ENCODE measurements at places on chromosomes 7 and 10. TPM values are rescaled to one million over a fixed set of nuclear protein-coding genes. Genes with fewer than 3 reads are reported as not detected.

The PNLIPRP2 gene
- total RNA-seq: not detected

The DNAAF5 gene
- total RNA-seq: 8.9 TPM

The AHR gene
- 303 TPM for total RNA-seq

The CDHR3 gene
- total RNA-seq: 1.9 TPM

The ZNHIT1 gene
- total RNA-seq: 47.1 TPM

The ATRNL1 gene
- under 0.01 TPM for total RNA-seq

The NRAP gene
- total RNA-seq: not detected

The OR6V1 gene
- total RNA-seq: not detected

The LBX1 gene
- total RNA-seq: not detected

The TBX20 gene
- under 0.01 TPM for total RNA-seq

The TMEM236 gene
- total RNA-seq: 0.07 TPM

The FAM13C gene
- 1.00 TPM for total RNA-seq

Data from nasal cavity respiratory epithelium epithelial cell of viscerocranial mucosa (primary cell).